ENCODE measurements at places on chromosomes 11 and 22. TPM values are rescaled to one million over a fixed set of nuclear protein-coding genes. Genes with fewer than 3 reads are reported as not detected.

GRCh38 chr11:110079726-110080125, 13.5 kb upstream of the ZC3H12C start:
- DNase-seq = no peak

DNA sequence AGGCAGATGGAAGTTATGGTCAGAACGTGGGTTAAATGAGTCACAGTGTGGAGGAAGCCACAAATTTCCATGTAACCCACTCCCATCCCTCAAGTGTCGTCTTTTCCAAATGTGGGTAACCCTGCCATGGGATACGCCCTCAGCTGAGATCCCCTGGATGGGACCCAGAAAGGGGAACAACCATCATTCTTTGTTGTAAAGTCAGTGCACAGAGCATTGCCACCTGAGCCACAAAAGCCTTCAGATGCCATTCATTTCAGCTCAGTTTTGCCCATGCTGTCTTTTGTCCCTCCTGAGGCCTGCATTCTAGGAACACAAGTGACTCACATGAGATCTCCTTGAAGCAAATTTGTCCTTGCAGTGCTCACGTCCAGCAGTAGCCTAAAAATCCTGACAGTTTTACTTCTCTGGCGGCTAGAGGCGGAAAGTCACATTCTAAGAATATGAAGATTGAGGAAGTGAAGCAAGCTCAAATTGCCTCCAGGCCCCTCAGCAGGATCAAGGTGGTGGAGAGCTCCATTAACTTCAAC, 30.6 kb downstream of the MMP13 start:
- no peak for DNase-seq

DNA sequence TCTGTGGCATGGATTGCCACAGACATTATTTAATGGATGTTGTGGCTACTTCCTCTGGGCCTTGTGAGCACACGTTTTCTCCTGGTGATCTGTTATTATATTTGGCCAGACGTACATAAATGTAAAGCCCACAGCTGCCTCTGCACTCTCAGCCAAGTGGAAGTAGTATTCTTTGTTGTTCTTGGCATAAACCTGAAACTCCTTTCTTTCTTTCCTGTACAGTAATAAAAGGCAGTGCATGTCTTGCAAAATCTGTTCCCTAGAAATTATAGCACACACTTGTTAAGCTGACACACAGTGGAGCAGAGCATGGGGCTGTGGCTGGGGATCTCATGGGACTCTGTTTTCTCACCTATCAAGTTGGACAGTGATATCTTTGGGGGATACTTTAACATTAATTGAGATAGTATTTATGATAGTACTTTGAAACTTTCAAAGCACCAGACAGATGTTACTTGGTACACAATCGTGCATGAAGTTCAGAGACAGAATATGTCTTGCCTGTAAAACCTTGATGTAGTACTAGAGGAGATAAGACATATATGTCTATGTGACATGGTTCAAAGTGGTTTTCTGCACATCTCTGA, 20.9 kb downstream of the PANX1 start:
- DNase-seq = no peak

DNA sequence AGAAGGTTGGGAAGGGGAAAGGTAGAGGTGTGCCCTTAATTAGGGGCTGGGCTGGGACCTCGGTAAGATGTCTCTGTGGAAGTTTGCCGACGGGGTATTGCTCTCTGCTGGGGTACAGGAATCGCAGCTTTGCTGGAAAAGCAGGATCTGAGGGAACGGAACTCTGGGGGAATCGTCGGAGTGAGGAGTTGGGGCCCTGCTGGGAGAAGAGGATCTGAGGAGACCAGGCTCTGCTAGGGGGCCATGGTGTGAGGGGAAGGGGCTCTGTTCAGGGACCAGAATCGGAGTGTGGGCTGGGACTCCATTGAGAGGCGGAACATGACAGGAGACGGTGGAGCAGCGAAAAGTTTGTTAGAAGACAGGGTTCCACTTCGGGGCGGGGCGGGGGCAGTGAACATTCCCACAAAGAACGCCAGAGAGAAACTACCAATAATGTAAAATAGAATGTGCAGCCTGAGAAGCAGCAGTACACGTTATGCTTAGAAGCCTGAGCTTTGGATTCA, 456 bp downstream of the AAMDC start:
- no peak for DNase-seq

The ADAMTS8 gene
- not detected for total RNA-seq

The NCAPH2 gene
- 184 TPM for total RNA-seq

DNA sequence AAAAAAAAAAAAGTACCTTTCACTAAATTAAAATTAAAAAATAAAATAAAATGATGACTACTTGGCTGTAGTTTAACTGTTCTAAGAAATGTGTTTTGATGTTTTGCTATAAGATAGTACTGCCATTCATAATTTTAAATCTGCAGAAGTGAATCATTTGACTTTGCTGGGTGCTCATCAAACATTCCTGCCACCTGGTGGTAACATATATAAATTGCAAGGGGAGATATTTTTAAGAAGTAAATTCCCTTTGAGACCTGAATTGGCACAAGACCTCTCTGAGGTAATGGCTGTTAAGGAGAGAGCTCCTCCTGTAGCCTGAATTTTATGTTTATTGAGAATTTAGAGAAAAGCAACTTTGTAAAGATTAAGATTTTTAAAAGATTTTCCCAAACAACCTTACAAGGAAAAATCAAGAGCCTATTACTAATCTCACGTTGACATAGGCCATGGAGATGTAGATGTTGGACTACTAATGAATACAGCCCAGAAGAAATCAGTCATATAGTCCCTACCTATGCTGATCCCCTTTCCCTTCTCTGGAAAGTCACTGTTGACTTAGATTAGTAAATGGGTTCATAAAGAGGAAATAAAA, 11.9 kb upstream of the NARS2 start:
- DNase-seq = no peak
